ENCODE measurements at places on chromosomes 5 and 9. TPM values are rescaled to one million over a fixed set of nuclear protein-coding genes. Genes with fewer than 3 reads are reported as not detected.
A peak's percentile ranks its signal among the peaks of the same experiment; 100 is the strongest.

C5orf34 gene
- total RNA-seq = 10.3 TPM

SURF2 gene
- total RNA-seq = 25.9 TPM

PHF24 gene
- total RNA-seq = 2.7 TPM

ADAMTS12 gene
- total RNA-seq = 80.2 TPM

DNA sequence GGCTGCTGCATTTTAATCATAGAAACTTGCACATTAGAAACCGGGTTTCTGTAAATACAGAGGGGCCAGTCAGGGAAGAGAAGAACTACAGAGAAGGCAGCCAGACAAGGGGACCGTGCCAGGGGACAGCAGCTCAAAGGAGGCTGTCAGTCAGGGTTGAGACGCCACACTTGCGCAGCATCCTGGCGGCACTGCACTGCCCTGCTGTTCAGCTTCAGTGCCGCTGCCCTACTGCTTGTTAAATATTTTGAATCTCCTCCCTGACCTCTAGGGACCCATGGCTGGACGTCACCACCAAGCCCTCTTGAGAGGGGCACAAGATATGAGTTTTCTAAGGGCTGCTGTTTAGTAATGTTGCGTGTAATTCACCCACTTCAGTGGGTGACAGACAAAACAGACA, 43.6 kb upstream of the ZBTB43 start:
- DNase-seq = no peak

DNA sequence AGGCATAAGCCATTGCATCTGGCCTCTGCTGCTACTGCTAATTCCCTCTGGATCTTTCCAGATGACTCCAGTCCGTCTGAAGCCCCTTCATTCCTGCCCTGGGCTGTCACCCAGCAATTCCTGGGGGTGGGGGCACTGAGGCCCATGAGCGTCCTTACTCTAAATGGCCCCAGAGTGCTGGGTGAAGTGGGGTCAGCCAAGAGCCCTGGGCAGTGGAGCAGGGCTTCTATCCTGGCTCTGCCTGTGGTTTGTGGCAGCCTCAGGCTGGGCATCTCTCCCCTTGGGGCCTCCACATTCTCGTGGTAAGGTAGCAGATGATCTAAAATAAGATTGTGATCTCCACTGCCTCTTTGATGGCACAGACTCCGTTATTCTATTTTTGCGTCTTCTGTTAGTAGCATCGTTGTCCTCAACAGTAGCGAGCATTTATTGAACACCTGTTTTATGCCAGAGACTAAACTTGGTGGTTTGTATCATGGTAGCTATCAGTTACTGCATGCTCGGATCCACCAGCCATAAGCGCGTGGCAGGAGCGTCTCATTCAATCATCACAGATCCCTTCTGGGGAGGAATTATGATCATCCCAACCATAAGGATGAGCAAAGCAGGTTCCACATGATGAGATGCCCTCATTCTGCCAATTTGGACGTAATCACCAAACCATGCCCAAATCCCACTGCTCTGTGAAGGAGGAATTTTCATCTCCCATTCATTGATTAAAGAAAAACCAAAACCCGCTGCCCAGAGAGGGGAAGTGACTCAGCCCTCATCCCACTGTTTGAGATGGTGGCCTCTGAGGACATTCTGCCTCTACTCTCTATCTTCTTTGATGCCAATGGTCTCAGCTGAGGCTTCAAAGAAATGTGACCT, 21.9 kb upstream of the DUSP1 start:
- peak; percentile 31 for DNase-seq

- DNase-seq = no peak
Observed at GRCh38 chr5:147688656-147689356, 93.7 kb downstream of the JAKMIP2 start.

DNA sequence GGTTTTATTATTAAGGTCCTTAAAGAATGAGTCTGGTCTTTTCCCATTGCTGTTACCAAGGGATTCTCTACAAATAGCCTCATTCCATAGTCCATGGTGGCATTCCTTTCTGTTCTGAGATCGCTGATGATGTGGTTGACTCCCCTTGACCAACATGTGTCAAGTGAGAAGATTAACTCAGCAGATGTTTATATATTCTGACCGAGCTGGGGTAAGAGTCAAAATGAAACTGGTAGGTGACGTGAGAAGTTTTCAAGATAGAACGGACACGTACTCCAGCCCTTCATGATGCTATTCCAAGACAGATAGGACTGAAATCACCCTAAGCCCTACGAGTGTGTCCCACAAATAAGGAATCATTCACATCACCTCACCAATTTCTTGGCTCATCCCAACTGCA, 155.5 kb upstream of the WWC1 start:
- no peak for DNase-seq

DNA sequence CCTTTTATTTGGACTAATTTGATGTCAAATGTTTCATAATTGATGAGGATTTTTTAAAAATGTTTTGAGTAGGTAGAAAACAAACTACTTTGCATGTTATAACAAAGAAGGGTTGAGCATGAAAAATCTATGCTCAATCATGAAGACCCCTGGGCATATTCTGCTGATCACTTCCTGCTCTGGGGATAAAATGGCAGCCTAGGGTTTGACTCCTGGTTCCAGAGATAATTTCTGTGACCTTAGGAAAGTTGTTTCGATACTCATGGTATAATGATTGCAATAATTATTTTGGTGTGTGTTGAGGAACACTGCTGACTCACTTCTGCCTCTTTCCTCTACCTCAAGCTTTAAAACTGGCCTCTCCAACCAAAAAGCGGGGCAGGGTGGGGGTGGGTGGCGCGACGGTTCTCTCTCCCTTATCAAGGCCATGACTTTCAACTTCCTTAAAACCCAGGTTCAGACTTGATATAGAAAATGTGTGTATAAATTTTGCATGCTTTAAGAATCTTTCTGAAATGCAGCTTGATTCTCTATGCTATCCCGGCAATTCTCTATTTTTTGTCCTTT, 6.0 kb upstream of the PIP5K1B start:
- no peak for DNase-seq

DNA sequence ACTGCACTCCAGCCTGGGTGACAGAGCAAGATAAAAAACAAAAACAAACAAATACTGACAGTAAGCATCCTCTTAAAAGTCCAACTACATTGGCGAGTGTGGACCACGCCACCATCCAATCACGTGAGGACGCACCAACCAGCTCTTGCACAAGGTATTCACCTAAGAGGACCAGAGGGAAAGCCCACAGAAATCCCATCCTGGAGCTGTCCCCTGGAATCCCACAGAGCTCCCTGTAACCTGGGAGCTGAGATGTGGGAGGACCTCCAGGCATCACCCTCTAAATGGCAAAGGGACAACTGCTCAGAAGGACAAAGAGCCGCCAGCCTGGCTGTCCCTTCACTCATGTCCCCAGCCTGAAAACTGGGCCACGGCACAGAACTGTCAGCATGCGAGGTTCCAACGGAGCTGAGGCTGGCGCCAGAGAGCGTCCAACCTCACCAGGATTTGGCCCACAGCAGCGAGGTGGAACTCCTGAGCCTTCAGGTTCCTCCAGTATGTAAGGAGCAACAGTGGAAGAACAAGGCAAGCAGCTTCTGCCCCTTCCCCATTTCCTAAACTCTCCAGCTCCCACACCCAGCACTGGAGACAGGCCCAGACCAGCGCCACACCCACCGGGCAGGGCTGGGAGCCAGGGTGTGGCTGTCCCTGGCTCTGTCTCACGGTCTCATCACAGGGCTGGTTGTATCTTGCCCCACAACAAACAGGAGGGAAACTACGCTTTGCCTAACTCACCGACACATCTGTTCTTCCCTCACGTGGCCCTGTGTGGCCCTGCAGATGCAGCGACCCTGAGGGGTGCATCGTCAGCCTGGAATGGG, 15.2 kb downstream of the IPPK start:
- DNase-seq = no peak

DNA sequence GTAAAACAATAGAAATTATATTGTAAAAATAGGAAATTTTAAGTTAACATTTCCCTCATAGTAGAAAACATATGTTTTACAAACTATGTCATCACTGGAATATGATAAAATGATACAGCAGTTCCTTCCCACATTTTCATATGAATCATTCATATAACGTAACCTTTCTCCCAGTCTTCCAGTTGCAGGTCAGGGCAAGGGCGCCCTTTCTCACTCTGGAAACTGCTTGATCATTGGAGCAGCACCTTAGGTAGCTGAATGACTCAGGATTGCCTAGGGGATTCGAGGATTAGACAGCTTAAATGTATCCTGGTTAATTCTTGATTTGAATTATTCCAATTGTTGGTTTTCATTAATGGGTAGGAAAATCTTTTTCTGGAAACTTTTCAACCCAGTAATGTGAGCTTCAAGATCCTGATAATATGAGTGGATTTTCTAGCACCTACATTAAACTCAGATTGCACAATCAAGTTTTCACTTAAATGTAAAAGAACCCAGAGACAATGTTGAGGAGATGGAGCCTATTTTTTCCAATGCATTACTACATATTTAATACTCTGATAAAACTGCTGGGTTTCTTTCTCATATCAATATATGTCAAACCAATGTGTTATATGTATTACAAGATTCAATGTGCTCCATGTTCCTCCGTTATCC, 32.6 kb upstream of the ANXA1 start:
- no peak for DNase-seq

- no peak for DNase-seq
Observed at GRCh38 chr5:80796846-80797245, 142.1 kb upstream of the DHFR start.

DNA sequence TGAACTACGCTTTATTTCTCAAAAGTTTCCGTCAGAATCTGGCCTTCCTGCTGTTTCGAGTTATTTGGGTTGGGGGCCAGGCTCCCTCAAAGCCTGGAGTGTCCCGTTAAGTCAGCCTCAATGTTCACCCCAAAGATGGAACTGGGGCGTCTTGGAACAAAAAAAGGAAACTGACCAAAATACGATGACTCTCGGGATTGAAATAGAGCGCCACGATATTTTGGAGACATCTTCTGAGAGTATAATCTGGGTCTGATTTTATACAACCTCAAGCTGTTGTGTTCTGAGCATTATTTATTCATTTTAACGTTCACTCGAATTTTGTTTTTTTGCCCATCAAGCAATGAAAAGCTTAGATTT, 28.1 kb downstream of the TLX3 start:
- no peak for DNase-seq

DNA sequence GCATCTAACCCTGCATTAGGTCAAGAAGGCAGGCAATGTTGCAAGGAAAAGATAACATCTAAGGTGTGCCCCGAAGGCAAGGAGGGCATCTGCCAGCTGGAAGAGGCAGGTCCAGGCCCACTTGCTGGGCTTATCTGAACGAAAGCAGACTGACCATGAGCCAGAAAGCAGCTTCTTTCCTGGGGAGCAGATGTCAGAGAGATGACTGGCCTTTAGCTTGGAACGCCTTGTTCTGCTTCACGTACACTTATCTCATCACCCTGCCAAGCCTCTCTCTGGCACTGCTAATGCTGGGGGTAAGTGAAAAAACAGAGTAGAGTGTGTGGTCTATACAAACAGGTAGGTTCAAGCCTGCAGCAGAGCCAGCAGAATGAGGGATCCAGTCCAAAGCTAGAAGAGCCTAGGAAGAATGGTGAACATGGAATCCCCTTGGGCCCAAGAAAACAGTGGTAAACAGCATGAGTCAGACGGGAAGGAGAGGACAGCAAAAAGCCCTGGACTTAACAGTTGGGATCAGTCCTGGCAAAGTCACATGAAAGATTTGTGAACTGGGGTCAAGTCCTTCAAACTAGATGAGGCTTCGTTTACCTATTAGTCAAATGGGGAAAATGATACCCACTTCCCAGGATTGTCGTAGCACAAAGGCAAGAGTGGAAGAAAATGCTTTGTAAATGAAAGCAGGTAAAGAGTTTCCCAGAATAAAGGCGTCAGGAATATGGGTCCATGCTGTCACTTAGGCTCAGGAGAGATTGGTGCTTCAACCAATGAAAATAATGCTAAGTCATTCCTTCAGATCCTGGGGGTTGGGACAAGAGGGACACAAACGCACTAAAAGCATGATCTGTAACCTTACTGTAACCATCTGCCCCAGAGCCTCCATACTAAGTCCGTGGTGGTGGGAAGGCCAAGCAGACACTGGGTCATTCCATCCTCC, 200.9 kb downstream of the SLIT3 start:
- no peak for DNase-seq

- DNase-seq = no peak
Observed at GRCh38 chr5:122499585-122499984, 187.5 kb downstream of the SNCAIP start.

- no peak for DNase-seq
Observed at GRCh38 chr9:136823136-136824046, 15.6 kb downstream of the RABL6 start.

DNA sequence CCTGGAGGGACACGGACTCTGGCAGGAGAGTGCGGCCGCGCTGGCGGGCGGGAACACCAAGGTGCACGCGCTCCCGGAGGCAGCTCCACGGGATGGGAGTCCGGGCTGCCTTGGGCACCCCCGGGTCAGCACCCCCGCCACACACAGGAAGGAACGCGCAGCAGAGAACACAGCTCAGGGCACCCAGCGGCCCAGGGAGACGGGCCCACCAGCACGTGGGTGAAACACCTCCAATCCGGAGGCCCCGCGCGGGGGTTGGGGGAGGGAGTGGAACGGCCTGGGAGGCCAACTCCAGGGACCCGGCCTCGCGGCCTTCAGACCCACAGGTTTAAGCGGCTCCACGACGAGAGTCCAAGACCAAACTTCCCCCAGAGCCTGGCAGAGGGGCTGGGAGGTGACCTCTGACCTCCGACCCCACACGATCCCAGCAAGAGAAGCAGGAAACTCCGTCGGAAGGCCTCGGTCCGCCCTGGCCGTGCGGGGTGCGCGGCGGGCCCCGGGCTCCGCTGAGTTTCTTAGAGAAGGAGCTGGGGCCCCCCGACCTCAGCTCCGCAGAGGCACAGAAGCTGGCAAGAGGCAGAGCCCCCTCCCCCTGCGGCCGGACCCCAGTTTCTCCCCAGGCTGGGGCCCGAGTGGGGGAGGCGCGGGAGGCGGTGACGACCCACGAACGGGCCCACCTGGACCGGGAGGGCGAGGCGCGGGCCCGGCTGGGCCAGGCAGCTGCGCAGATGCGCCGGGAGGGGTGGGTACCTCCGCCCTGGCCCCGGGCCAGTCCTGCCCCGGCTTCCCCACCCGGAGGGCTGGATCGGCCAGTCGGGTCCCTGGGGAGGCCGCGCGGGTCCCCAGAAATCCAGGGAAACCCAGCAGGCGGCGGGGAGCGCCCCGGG, 851 bp downstream of the NACC2 start:
- peak; percentile 73 for DNase-seq

GRCh38 chr9:112086627-112087026, 88.5 kb downstream of the SUSD1 start:
- no peak for DNase-seq

DNA sequence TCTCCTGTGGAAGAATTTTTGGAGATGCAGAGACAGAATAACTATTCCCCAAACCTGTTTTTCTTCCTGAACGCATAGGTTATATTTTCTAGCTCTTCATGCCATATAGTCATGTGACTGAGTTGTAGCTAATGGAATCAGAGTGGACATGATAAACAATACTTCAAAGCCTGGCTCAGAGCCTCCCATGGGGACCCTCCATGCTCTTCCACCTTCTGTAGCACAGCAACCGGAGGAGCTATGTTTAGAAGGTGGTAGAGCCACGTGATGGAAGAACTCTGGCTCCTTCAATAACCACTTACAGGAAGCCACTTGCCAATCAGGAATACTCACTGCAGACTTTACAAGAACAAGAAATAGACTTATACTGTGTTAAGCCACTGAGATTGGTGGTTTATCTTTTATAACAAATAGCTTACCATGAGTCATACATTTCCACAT, 39.2 kb downstream of the NADK2 start:
- DNase-seq = no peak

- DNase-seq = peak; percentile 86
Observed at GRCh38 chr9:84266087-84266561, 74.4 kb downstream of the SLC28A3 start.

Data from endodermal cell (in vitro differentiated cells).